Hematopoietic multipotent progenitor cell (in vitro differentiated cells): ENCODE measurements at places on chromosomes 6 and 20. TPM values are rescaled to one million over a fixed set of nuclear protein-coding genes. Genes with fewer than 3 reads are reported as not detected.

GRCh38 chr6:111237852-111238251 lies 150.5 kb downstream of the SLC16A10 start:
- DNase-seq, result no peak

- DNase-seq, result no peak
Observed at GRCh38 chr6:44698602-44699001, 311.1 kb downstream of the CDC5L start.

GRCh38 chr20:536426-537010 lies 7.1 kb downstream of the CSNK2A1 start:
- no peak for DNase-seq

GRCh38 chr6:144047688-144048087 lies 39.6 kb upstream of the PLAGL1 start:
- DNase-seq, result no peak

DNA sequence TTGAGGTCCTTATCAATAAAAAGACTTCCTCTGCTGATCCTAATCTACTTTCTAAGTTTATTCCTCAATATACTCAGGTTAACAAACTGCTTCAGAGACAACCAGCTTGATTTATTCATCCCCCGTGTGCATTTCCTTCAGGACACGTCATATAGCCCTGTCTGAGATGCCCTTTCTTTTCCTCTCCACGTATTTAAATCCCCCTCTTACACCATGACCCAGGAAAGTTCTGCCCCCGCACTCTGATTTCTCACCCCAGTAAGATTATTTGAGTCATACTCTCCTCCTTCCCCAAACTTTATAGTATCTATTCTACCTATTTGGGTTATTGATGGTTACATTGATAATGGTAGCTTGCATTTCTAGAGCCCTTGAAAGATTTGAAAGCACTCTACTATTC lies 9.8 kb upstream of the CGA start:
- no peak for DNase-seq

GRCh38 chr6:35955071-35955470 lies 34.2 kb upstream of the SRPK1 start:
- DNase-seq, result no peak

- DNase-seq, result no peak
Observed at GRCh38 chr6:146345598-146345997, 198.0 kb upstream of the RAB32 start.

DNA sequence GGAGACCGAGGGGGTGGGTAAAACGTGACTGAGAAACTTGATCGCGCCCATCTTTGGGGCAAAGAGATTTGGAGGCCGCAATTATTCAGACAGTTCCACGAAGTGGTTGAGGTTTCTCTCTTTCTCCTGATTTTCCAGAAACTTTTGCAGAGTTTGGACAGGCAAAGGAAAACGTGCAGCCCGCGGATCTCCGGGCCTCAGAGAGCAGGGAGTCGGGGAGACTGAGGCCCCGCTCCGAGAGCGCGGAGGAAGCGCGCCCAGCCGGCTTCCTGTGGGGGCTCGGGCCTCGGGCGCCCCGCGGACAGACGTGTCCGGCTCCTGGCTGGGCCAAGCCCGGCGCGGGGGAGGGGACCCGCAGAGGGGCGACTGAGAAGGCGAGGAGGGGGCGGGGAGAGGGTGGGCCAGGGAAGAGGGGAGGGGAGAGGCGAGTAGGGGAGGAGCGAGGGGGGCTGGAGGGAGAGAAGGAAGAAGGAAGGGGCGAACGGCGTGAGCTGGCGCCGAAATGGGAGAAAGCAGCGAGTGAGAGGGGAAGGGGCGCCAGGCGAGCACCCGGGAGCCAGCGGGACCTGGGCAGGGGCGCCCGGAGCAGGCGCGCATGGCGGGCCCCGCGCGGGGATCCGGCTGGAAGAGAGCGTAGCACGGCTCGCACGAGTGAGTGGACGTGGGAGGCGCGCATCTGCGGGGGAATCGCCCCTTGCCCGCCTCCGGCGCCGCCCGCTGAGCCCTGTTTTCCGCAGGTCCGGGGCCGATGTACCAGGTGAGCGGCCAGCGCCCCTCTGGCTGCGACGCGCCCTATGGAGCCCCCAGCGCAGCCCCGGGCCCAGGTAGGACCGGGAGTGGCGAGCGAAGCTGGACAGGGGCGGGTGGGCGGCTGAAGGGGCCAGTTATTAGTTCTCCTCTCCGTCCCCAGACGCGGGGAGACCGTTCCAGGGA lies at the start of gene MDFI:
Gene MDFI, plus strand, starts transcription at position 467 of the 933 bp plus-strand sequence. Its CDS starts 282 bp downstream, at position 749.
- DNase-seq, result no peak

- no peak for DNase-seq
Observed at GRCh38 chr6:107102414-107102805, 12.9 kb downstream of the BEND3 start.

DNA sequence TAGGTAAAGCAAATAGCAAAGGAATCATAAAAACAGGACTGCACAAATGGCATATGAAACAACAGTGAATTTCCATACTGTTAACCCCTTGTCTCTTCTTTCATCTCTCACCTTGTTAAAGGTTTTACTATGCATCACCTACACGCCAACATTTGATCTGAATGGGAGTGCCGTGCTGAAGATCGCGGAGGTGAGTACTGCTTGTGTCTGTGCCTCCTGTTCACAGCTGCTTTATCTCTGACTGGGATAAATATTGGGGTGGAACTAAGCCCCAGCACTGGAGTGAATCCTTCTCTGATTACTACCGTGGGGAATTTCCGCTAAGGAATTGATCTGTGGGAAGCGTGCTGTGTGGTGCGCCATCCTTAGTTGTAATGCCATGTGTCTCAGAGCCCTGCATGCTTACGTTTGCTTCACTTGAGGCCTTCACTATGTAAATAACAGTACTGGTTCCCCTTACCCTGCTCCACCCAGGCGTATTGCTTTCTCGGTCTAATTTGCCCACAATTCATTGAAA lies 11.4 kb upstream of the PBOV1 start:
- no peak for DNase-seq

DNA sequence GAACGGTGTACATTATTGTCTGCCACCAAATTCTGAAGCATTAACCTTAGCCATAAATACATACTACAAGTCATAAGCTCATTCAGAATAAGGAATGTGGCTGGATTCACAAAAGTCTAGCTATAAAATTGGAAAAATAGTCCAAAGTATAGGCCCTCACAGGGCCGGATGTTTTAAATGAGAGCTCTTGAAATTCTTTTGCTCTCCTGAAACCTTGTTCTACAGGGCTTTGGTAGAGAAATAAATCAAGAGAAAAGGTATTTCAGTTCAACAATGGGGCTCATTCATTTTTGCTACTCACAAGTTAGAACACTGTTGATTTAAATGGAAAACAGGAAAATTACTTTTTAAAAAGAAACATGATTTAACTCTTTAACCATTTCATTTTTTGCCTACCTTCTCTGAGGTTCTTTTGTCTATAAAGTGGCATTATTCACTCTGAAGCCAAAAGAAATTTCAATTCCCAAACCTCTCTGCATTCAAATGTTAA lies 58.0 kb downstream of the PREP start:
- DNase-seq, result no peak

GRCh38 chr20:7155282-7155681 lies 387.8 kb downstream of the BMP2 start:
- DNase-seq, result no peak

- DNase-seq, result no peak
Observed at GRCh38 chr20:62726716-62727583, 18.3 kb downstream of the NTSR1 start.

GRCh38 chr6:36698871-36699271 lies 1.2 kb downstream of the RAB44 start:
- no peak for DNase-seq

- DNase-seq, result no peak
Observed at GRCh38 chr6:151207674-151208073, 32.1 kb upstream of the AKAP12 start.

- no peak for DNase-seq
Observed at GRCh38 chr20:2753461-2754040, 46.9 kb downstream of the CPXM1 start.

DNA sequence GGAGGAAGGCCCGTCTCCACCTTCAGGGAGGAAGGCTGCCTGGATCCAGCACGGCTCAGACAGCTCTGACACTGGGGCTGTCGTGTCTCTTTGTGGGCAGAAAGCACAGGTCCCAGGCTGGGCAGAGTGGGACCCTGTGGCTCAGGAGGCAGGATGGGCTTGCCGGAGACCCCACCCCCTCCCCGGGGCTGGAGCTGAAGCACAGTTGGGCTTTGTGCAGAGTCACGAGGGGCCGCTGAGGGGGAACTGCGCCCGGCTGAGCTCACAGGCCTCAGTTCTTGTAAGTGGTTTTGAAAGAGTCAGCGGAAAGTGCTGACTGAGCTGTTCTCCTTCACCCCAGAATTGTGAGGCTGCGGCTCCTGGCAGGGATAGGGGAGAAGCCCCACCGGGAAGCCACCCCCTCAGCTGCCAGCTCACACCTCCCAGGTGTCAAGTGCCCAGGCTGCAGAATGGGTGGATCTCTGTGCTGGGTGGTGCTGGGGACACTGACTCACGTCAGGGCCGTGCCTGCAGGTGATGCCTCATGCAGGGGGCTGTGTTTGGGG lies 145.5 kb upstream of the RNF24 start:
- peak; percentile 87 for DNase-seq

GRCh38 chr6:146876271-146877151 lies 277.7 kb downstream of the ADGB start:
- peak; percentile 87 for DNase-seq

- DNase-seq, result no peak
Observed at GRCh38 chr6:42503894-42504293, 52.2 kb upstream of the TRERF1 start.

GRCh38 chr6:132598473-132598872 lies 8.9 kb upstream of the TAAR5 start:
- DNase-seq, result no peak

DNA sequence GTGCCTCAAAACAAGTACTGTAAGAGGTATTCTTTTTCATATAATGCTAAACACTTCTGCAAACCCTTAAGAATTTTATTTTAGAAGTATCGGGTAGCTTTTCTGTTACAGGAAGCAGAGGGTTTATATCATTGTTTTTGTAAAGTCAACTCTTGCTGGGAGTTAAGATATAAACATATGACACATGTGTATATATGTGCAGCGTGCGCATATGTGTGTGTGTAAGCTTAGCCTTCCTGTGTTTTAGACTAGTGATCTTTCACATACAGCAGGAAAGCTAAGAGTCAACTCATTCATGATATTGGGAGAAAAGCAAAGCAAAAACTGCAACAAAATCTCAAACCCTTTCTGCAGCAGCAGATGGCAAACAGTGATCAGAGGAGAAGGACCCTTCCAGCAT lies 102.4 kb downstream of the ARID1B start:
- DNase-seq, result no peak

- peak; percentile 63 for DNase-seq
Observed at GRCh38 chr6:166381733-166382499, 824 bp downstream of the MPC1 start.

GRCh38 chr20:37200926-37201826 lies 21.8 kb upstream of the MROH8 start:
- no peak for DNase-seq

GRCh38 chr6:143026696-143027449 lies 33.8 kb upstream of the AIG1 start:
- peak; percentile 62 for DNase-seq

GRCh38 chr6:134630508-134631121 lies 312.7 kb upstream of the SGK1 start:
- no peak for DNase-seq

- DNase-seq, result no peak
Observed at GRCh38 chr6:105896821-105897095, 189.4 kb upstream of the PRDM1 start.

DNA sequence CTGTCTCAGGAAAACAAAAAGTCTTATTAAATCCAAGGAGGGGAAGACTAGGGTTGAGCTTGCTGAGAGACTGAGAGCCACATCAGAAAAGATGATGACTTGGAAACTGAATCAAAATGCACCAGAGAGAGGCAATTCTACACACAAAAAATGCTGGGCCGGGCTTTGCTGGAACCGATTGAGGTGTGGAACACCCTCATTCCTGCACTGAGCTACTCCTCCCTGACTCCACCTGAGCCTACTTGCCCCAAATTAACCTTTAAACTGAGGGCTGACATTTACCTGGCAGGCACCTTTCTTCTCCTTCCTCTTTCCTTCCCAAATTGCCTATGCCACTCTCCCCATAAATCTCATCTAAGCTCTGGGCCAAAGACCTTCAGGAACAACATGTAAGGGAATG lies 40.8 kb upstream of the MBOAT1 start:
- DNase-seq, result no peak

DNA sequence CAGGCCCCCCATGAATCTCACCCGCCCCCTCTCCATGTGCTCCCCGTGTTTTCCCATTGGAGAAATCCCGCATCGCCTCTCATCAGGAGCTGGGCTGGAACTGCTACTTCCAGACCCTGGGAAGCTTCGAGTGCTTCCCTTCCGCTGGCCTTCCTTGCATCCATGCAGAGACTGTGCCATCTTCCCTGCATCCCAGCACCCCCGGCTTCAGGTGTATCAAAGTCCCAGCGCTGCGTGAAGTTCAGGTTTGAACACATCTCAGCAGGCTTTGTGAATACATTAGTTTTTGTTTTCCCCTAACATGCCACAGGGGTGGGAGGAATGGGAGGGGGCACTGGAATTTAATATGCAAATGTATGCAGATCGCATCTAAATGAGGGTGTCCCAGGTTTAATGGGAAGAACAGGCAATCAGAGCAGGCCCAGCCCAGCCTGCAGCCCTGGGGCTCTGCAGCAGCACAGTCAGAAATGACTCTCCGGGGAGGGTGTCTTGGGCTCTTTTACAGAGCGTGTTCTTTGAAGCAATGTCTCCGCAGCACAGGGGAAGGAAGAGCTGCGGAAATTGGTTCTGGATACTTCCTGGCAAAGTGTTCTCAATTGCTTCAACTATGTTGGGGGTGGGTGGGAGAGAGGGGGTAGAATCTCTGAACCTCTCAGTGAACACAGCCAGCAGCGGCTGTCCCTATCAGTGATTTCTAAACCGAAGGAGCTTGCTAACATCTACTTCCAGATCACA lies 8.3 kb upstream of the MMP9 start:
- no peak for DNase-seq

DNA sequence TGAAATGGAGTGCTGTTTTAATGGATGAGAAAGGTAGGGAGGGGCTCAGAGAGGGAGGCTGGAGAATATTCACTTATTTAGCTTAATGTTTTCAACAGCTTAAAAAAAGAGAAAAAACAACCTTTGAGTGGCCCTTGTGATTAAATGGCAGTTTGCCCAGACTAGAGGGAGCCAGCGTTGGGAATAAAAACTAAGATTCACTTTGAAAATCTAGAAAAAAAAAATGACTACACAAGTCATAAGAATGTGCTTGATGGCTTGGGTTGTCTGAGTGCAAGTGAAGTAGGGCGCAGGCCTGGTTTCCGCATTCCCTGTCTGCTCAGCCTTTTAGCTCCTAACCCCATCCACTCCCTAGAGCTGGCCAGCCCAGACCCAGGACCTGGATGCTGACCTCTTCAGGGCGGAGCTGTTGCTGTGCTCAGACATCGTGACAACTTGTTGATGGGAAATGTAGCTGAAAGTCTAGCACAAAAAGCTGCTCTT lies 28.9 kb downstream of the UTRN start:
- peak; percentile 50 for DNase-seq

Gene ADTRP
- not detected for total RNA-seq

Gene RBCK1
- total RNA-seq, result 91.8 TPM

Gene NCOA6
- total RNA-seq, result 10.0 TPM

Gene CUL7
- total RNA-seq, result 26.4 TPM

Gene SLC35D3
- under 0.01 TPM for total RNA-seq

Gene TINAG
- total RNA-seq, result not detected

Gene MUC22
- not detected for total RNA-seq

Gene SALL4
- 3.5 TPM for total RNA-seq

Gene CAP2
- total RNA-seq, result under 0.01 TPM

Gene DUSP15
- total RNA-seq, result 8.6 TPM

Gene RUNX2
- total RNA-seq, result 26.1 TPM

Gene OVOL2
- not detected for total RNA-seq

Gene SPTLC3
- total RNA-seq, result 5.7 TPM
